D341Med (cell line): ENCODE measurements at places on chromosomes 2 and 18.

DNA sequence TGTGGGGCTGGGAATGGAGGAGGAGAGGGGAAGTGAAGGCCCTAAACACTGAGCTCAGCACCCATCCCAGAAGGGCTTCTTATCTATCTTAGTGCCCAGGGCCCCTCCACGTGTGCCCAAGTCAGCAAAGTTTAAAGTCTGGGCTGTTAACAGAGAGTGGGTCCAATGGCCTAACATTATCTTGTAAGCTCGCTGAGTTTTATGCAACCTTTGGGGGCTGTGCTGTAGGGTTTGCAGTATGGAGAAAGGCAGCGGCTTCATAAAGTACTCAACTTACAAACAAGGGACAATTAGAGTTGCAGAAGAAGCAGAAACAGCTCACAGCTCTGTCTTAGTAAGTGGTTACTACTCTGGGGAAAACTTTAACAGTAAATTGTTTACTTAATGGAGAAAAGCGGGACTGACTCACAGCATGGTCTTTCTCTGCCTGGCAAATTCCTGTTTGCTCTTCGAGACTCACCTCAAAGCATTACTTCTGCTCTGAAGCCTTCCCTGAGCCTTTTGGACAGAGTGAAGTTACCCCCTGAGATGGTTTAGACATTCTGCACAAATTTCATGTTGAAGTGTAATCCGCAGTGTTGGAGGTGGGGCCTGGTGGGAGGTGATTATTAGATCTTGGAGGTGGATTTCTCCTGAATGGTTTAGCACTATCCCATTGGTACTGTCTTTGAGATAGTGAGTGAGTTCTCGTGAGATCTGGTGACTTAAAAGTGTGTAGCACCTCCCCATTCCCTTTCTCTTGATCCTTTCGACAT, 9.0 kb downstream of the ENOSF1 start:
- no peak for DNase-seq

DNA sequence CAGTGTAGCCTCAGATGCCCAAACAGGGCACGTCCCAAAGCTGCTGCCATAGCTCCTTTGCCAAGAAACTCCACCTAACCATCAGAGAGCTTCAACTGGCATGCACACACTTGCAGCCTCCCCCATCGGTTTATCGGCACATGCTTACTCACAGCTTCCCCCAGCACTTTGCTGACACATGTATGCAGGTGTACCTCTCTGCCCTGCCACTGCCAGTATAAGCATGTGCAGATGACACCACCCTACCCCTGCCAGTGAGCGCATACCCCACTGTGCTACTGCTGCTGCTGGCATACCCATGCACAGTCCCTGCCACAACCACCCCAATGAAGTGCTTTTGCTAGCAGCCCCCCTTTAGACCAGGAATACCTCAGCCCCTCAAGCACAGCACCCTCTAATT, 1231.0 kb downstream of the DSC3 start:
- no peak for DNase-seq

DNA sequence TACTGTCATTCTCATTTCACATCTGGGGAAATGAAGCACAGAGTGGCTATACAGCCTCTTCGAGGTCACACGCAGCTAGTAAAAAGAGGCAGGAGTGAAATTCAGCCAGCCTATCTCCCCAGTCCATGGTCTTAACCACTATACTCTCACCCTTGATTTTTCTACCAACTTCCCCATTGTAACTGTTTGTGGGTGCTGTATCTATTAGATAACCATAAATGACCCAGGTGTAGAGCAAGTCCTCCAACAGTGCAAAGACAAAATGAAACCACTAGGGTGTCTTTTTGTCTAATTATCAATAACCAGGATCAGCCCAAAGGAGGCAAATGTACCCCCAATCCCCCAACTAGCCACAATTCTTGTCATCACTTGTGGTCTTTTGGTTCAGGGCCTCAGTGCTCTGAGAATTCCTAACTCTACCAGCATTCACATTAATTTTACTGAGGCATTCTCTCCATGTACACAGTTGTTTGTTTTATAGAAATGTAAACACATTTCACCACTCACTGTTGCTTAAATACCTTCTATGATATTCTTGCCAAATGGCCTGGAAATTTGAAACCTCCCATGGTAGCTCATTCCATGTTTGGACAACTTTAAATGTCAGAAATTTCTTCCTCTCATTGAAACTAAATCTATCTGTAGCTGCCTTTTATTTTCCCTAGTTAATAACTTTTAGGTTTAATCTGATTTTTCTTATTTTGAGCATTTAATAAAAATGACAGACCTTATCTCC, 58.7 kb downstream of the SLC40A1 start:
- DNase-seq, result no peak

- no peak for DNase-seq
Measured at GRCh38 chr2:53609551-53609950, 158.1 kb upstream of the CHAC2 start.
